ENCODE measurements at places on chromosomes 7 and 10.

DNA sequence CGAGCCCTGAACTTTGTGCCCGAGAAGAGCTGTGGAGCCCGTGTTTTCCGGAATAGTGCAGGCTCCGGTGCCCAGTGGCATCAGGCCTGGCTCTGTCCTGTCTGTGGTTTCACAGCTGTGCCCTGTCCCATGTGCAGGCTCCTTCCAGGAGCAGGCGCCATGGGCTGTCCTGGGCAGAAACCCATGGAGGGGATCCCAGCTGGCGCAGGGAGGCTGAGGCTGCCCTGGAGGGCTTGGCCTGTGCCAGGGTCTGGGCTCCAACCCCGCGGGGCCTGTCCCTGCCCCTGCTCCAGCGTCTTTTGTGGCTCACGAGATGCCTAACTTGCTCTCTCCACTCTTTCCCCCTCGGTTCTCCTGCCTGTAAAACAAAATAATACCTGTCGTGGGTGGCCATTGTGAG is 23.3 kb upstream of the CRHR2 start:
- DNase-seq, result no peak

DNA sequence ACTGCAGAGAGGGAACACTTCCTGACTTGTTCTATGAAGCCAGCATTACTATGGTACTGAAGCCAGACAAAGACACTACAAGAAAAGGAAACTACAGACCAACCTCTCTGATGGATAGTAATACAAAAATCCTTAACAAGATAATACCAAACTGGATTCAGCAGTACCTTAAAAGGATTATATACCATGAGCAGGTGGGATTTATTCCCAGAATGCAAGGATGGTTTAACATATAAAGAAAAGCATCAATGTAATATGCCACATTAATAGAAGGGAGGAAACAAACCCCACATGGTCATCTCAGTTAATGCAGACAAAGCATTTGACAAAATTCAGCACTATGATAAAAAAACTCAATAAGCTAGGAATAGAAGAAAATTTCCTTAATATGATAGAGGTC is 47.2 kb downstream of the EBLN1 start:
- no peak for DNase-seq

GRCh38 chr10:86664341-86665217 is 3.7 kb upstream of the LDB3 start:
- no peak for DNase-seq

DNA sequence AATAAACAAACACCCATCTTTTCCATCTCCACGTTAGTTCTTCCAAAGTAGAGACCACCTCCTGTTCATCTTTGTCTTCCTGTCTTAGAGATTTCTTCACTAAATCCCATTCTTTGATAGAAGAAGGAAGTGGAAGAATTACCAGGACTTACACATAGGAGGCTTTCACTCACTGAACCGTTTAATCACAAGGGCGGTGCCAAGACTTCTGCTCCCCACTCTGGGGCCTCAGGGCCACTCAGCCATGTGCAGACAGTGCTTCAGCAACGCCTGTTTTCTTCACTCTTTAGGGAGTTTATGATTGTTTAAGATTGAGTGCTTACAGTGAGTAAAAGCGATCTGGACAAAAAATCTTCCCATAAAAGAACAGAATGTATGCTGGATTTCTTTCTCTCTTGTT is 63.9 kb upstream of the SORCS3 start:
- no peak for DNase-seq

DNA sequence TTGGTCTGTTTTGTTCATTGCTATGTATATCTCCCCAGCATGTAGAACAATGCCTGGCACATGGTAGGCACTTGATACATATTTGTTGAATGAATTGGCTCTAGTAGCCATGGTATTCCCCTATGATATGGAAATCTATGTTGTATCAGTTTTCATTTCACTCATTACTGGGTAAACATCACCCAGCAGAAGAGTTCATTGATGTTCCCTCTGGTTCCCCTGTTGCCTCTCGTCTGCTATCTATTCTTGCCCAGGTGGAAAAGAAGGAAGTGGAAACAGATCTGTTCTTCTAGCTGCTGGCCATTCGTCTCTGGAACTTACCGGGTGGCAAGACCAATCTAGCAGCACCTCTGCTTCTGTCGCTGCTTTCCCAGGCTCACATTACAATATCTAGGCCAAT is 71.5 kb downstream of the LRRC4 start:
- no peak for DNase-seq

- no peak for DNase-seq
Observed at GRCh38 chr7:124762611-124763143, 2.9 kb downstream of the GPR37 start.

GRCh38 chr10:20885678-20886077 is 11.4 kb downstream of the NEBL start:
- DNase-seq, result no peak

DNA sequence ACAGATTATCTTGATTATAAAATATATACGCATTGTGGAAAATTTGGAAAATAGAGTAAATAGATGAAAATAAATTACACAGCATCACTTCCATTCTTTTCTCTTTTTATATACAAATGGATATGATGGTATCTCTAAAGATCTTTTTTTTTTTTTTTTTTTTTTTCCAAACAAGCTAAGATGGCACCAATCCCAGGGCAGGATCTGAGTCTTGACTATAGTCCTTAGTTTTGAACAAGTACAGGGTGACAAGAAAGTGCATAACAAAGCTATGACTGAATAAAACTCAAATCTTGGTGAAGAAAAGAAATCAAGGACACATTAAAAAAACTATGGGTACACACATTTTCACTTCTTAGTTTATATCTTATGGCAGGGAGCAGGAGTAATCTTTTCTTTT is 42.6 kb upstream of the FAM133B start:
- DNase-seq, result no peak

GRCh38 chr10:132696728-132697577 is 89.0 kb downstream of the NKX6-2 start:
- no peak for DNase-seq

DNA sequence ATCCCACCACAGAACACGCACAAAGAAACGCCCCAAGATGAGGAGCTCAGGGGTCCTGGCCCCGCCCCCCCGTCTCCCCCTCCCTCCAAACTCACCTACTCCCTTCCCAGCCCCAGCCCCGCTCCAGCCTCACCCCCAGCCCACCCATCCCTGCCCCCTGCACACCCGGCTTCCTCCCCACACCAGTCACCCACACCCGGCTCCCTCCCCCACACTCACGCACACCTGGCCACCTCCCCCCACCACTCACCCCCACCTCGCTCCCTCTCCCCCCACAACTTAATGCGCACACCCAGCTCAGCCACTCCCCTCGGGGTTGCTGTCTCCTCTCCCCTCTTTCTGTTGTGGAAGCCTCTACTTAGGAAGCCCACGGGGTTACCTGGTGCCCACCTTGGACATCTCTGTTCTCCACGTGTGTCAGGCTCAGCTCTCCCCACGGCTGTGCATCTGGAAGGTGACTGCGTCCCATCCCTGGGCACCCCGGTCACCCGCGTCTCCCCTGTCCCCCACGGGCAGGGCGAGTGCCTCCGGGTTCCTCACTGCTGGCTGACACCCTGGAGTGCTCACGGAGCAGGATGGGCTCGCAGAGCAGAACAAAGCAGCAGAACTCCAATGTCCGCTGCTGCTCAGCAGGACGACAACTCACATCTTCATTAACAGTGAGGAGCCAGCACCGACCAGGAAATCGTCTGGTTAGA is 166.8 kb downstream of the USP6NL start:
- peak; percentile 4 for DNase-seq

DNA sequence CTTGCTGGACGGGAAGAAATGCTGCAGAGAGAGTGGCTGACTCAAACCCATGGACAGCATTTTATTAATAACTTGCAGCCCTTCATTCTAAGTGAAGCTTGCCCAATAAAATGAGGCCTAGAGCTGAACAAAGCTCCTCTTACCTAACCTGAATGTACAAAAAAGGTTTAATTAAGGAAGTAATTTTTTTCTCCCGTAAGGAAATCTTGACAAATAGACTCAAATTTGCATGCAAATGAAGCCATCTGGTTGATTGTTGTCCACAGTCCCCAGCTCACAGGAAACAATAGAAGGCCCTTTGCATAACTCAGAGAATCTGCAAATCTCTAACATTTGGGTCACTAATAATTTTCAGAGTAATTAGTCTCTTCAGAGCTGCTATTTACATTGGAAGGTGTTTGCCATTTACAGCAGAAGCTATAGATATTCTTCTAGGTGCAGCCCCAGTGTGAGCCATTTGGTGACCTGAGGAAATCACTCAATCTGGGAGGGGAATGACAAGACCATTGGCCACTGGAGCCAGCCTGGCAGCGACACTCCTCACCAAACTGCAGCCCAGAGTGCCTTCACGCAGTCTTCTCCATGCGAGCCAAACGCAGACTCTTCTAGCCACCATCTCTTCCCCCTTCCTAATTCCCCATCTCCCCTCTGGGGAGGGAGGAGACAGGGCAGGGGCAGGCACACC is 483.0 kb upstream of the C7orf33 start:
- DNase-seq, result no peak

- no peak for DNase-seq
Observed at GRCh38 chr10:119026301-119027110, 3.0 kb upstream of the NANOS1 start.

DNA sequence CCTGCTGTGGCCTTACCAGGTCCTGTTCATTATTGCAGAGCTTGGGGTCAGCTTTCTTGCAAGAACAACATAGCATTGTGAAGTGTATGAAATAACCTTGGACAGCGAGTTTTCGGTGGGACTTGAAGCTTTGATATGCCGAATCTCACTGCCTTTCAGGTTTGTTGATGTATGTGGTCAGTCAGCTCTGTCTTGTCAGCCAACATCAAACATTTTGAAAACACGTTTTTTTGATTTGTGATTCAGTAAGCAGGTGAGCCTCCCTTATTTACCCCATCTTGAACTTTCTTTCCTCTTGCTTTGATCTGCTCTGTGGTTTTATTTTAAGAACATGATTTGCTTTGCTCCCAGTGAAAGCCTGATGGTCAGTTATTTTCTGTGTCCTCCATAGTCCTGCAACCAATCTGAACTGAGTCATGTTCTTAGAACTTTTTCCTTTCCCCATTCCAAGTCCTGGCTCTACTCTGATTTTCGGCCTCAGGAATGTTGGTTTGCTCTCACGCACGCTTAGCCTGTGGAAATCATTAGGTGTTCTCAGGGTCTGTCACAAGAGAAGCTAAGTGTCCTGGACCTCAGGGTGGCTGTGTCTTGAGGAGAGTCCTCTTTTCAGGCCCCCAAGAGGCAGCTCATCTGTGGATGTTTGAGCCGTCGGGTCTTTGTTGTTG is 8.7 kb downstream of the WBP1L start:
- DNase-seq, result no peak

DNA sequence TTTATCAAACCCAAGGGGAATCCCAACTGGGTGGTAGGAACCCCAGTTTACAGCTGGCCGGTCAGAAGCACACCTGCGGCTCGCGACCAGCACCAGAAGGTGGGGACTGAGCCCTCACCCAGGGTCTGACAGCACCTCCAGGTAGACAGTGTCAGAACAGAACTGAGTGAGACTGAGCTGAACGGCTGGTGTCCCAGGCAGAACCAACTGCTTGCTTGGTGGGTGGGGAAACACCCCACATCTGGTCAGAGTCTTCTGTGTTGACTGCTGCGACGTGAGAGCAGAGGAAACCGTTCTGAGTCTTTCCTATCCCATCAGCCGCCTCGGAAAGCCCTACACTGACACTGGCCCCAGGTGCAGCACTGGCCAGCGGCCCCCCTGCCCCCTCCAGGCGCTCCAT is 160.7 kb downstream of the MAD1L1 start:
- DNase-seq, result peak; percentile 33

GRCh38 chr7:38630720-38631673 is at the start of gene AMPH:
AMPH (minus strand) TSS chr7:38631373; CDS start chr7:38631351, 22 bp downstream.
- no peak for DNase-seq

DNA sequence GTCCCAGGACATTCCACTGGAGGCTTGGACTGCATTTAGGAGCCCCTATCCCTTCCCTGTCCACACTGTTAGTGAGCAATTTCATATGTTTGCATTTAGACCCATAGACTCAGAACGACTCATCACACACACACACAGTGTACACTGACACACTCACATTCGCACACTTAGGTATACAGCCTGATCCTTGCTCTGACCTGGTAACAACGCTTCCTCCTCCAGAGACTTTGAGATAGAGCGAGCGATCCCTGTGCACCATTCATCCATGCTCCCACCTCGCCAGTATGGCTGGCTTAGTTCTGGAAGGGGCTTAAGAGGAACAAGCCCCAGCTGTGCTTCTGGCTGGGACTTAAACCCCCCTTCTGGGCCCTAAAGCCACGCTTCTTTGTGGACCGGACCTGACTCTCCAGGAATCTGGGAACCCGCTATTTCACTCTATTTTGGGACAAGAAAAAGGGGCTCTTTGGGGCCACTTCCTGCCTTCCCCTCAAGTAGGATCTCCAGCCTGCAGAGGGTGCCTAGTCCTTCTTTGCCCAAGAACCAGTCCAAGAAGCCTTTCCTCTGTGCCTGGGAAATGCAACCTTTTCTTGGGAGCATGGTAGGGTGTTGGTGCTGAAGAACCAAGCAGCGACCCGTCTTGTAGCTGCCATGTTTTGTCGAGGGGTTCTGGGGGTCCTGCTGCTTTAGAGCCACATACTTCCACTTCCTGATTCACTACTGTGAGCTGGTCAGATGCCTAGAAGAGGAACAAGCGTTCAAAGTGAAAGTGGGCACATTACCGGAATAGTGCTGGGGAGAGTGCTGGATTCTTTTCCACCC is 1.1 kb upstream of the HOXA13 start:
- DNase-seq, result no peak

DNA sequence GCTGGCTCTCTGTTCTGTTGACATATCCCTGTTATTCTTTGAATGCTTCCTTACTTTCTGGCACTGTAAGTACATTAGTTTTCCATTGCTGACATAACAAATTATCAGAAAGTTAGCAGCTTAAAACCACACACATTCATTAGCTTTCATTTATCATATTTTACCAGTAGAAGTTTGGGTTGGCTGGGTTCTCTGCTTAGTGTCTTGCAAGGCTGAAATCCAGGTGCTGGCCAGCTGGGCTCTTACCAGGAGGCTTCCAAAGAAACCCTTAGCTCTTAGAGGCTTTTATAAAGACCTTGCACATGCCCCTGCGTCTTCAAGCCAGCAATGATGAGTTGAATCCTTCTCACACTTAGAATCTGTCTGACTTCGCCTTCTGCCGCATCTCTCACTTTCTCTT is 160.6 kb downstream of the MLLT10 start:
- no peak for DNase-seq

- DNase-seq, result no peak
Observed at GRCh38 chr10:24643679-24644209, 79.9 kb downstream of the ARHGAP21 start.

DNA sequence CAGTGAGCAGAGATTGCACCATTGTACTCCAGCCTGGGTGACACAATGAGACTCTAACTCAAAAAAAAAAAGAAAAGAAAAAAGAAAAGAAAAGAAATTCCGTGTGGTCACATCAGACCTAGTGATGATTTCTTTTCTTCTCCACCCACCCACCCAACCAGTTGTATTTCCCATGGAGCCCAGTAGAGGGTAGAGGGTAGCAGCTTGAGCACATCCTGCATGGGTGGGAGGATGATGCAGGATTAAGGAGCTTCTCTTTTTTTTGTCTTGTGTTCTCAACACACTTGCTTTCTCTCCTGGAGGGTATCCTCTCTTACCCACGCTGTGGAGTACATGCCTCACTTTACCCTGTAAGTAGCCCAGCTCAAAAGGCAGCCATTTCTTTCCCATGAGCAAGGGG is 118.6 kb upstream of the CARD11 start:
- no peak for DNase-seq

Data from activated B cell treated with CpG ODN at 0.5 μM for 24 hours (primary cell).